ENCODE measurements at places on chromosomes 3 and 15.

GRCh38 chr3:9422712-9423424 lies 25.5 kb downstream of the SETD5 start:
- peak; percentile 93 for DNase-seq

DNA sequence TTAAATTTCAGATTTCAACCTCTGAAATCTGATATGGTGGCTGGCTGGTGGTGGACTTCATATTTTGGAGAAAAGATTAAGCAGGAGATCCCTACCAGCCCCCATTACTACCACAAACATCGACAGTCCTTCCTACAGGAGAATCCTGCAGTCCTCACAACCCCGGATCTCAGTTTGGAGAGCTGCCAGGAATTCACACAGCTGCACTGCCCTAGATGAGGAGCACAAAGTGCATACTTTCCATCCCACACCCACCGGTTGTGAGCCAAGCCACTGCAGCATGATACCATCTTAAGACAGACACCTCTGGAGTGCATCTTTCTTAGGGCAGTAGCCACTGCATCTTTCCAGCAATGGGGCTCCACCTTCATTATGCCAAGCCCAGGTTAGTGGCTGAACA lies 185.5 kb upstream of the GPR149 start:
- DNase-seq: peak; percentile 43

DNA sequence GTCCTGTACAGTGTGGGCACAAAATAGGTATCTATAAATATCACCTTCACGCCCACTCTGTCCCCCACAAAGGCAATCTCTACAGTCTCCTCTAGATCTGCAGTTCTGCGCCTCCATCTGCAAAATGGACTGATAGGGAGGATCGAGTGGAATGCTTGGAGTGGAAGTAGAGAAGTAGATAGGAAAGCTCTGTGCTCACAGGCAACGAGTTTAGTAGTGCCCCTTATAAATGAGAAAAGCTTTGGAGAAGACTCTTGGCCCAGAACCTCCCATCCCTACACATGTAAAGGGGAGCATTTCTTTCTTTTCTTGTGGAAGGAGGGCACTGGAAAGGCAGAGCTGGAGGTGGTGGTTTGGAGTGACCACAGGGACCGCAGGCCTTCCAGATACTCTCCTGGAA lies 88.5 kb downstream of the ZNF621 start:
- DNase-seq: no peak

- DNase-seq: peak; percentile 85
Measured at GRCh38 chr15:69593981-69594966, 141.7 kb downstream of the RPLP1 start.

DNA sequence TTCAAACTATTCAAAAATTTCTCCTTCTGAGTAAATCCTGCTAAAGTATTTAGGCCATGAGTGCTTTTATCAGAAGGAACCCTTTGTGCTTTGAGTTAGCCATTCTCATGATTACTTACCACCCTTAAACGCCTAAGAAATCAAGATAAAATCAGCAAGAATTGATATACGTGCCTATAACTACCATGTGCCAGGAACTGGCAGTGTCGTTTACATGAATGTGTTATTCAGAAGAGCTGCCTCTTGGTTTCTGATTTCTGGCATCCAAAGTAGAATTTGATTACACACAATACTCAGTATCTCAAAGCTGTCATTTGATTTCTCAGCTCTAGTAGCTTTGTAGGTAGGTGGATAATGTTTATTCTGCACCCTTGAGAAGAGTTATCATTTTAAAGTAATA lies 351.3 kb upstream of the CCDC54 start:
- no peak for DNase-seq

Data from right hindlimb (tissue), 1 donor.